ENCODE measurements at places on chromosomes 13 and 19.

DNA sequence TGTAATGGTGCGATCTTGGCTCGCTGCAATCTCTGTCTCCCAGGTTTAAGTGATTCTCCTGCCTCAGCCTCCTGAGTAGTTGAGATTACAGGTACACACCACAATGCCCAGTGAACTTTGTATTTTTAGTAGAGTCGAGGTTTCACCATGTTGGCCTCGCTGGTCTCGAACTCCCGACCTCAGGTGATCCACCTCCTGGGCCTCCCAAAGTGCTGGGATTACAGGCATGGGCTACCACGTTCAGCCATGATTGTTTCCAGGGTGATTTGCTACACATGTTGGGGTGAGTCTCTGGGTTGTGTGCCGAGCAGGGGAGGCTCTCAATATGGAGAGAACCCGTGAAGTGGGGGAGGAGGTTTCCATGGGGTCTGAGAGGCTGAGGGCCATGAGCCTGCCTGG, 24.8 kb upstream of the CEACAM21 start:
- no peak for DNase-seq

GRCh38 chr13:74586847-74587246, 452.6 kb upstream of the KLF12 start:
- no peak for DNase-seq

DNA sequence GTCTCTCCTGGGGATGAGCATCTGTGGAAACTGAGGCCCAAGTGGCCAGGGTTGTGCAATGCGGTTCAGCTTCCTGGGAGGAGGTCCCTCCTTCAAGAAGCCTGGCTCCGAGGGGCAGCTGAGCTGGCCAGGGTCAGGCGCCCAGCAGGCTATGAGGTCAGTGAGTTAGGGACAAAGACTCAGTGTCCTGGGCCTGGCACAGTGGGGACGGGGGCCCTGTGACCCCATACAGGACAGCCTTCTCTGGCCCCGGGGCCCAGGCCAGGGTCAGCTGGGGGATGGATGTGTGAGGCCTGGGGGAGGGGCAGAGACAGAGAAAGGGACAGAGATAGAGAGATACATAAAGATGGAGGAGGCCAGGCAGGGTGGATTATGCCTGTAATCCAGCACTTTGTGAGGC, 3.0 kb upstream of the IL12RB1 start:
- no peak for DNase-seq

DNA sequence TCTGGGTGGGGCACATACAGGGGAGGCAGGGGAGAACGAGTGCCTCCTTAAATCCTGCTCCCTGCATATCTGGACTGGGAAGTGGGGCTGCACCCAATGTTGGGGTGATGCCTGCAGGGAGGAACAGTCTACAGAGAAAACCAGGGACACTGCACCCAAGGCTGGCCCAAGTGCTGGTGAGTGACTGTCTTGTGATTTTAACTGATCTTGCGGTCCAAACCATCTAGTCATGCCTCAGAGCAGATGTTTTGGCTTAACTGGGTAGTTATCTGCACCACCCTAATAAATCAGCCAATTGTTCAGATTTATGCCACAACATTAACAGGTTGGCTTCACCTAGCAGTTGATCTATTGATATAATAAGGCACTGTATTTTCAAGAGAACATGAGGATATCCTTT, 219.2 kb upstream of the IRS2 start:
- DNase-seq, result no peak

- no peak for DNase-seq
Measured at GRCh38 chr19:38773469-38774177, at the start of gene LGALS7. TSS of gene LGALS7 (minus strand) at chr19:38773517. CDS start at chr19:38773492, 25 bp downstream.

DNA sequence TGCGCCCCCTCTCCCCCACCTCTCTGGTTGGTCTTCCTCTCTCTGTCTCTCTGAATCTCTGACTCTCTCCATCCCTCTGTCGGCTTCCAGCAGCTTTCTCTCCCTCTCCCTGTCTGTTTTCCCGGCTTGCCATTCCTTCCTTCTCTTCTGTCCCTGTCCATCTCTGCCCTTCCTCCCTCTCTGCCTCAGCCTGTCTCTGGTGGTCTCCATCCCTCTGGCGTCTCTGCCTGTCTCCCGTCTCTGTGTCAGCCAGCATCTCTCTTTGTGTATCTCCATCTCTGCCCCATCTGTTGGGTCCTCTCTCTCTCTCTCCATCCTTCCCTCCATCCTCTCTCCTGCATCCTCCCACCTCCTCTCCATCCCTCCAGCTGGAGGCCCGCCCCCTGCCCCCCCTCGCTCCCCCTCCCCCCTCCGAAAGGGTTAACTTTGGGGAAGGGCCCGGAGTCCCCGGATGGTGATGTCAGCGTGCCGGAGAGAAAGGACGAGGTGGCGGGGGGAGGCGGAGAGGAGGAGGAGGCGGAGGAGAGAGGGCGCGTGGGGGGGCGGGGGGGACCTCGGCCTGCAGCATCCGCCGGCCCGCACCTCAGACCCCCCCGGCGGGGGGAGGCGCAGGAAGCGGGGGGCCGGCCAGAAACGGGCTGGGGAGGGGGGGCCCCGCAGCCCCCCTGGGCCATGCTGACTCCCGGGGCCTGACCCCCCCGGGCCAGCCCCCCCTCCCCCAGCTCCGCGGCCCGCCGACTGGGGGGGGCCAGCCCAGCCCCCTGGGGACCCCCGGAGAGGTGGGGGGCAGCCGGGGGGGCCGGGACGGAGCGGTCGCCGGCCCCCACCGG, at the start of gene BRSK1:
TSS of gene BRSK1 (plus strand) at position 450 of the 830 bp plus-strand sequence. CDS start 446 bp downstream, outside the sequence.
- peak; percentile 45 for DNase-seq

DNA sequence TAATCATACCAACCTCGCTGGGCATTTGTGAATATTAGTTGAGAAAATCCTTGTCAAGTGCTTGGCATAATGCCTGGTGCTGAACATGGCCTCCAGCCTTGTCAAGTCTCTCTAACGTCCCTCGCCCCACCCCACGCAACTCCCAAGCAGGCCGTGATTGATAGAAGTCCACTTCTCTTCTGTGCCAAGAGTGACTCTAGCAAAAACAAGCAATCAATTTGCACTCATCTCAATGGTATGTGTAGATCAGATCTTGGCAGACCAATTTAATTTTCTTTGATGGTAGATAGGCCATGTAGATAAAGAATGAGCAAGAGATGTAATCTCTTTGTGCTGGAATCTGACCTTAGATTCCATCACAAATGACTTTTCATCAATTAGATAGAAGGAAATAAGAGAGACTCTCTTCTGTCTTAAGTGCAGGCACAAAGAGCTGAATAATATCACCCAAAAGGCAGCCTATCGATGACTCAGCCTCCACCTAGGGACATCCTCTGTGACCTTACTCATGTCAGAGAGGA, 31.0 kb upstream of the KATNAL1 start:
- no peak for DNase-seq

DNA sequence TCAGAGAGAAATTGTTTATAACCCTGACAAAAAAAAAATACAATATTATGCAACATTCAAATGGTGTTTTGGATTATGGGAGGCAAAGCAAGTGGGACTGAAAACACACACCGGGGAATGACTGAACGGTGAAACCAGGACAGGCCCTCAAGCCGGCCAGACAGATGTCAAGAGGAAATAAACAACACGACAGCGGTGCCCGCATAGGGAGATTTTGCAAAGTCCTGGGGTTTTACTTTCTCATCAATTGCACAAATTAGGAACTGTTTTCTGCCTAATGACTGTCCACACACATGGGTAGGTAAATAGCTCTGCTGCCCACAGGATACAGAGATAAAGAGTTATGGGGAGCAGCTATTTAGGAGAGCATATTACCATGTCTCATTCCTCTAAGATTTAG, 134.5 kb downstream of the IRS2 start:
- no peak for DNase-seq

GRCh38 chr19:10006335-10006708, 4.0 kb downstream of the COL5A3 start:
- no peak for DNase-seq

- peak; percentile 42 for DNase-seq
Measured at GRCh38 chr19:1066748-1067340, at the start of gene ARHGAP45. TSS of gene ARHGAP45 (plus strand) at chr19:1067167. CDS start at chr19:1067406, 239 bp downstream.

DNA sequence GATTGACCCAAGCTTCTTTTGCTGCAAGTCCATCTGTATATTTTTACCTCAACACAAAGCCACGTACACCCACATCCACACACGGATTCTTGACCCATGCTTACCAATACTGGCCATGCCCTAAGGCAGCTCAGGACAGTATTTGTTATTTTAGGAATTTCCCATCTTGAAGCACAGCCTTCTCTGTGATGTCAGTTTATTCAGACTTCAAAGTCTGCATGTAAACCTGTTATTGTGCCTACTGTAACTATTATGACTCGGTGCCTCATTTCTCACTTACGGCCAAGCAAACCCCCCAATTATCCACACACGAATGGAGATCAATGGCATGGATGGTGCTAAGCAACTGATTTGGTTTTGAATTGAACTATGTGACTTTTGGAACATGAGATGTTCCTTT, 17.5 kb downstream of the CLDN10 start:
- DNase-seq, result no peak

DNA sequence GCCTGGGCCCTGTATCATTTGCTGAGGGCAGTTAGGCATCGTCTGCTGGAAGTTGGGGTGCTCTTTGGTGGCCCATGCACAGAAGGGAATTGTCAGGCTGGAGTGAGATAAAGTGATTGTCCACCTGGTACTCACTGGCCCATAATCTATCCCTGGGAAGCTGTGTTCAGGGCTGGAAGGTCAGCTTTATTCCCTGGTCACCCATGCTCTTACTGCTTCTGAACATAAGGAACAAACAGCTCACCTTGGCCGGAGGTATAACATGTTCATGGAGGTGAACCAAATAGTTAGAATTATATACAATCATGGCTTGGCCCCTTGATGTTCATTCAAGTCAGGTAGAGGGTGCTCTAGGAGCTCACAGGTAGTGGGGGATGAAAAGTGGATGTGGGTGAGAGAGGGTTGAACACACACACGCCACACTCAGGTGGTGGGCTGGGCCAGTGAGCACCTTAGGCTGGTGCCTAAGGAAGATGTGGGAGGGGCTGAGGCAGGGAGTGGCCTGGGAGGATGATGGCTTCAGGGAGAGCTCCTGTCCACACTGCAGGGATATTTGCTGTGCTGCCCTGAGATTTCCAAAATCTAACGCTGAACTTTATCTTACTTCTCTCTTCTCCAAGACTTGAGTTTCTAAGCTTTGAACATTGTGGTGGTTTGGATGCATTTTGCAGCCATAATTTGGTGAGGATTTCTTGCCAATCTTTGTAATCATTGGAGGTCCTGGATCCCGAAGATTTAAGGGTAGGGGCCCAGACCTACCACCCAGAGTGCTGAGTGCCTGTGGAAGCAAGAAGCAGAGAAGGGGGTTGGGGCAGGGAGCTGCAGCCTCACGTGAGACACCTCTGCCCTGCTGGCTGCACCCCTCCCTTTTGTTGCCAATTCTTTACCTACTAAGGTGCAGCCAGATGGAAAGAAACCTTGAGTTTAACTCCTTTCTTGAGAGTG, 420.6 kb downstream of the ZNF536 start:
- no peak for DNase-seq

DNA sequence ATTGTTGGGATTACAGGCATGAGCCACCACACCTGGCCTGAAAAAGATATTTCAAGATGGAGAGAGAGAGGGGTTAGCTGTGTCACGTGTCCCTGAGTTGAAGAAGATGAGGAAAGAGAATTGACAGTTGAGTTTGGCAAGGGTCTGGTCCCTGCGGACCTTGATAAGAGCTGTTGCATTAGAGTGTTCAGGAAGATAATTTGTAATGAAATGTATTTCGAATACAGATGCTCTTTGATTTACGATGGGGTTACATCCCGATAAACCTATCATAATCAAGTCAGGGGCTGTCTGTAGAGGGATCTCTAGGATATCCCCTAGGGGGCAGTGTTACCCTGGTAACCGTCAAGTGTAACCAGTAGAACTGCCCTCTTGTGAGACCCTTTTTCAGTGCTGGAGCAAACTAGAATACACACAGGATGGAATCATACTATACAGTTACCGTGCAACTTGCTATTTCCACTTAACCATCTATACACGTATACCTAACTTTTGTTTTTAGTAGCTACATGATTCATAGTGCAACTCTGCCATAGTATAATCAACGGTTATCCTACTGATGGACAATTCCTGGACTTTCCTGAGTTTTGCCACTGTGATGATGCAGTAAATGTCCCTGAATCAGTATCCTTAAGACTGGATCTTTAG, 1.5 kb upstream of the ELOF1 start:
- DNase-seq, result peak; percentile 100

DNA sequence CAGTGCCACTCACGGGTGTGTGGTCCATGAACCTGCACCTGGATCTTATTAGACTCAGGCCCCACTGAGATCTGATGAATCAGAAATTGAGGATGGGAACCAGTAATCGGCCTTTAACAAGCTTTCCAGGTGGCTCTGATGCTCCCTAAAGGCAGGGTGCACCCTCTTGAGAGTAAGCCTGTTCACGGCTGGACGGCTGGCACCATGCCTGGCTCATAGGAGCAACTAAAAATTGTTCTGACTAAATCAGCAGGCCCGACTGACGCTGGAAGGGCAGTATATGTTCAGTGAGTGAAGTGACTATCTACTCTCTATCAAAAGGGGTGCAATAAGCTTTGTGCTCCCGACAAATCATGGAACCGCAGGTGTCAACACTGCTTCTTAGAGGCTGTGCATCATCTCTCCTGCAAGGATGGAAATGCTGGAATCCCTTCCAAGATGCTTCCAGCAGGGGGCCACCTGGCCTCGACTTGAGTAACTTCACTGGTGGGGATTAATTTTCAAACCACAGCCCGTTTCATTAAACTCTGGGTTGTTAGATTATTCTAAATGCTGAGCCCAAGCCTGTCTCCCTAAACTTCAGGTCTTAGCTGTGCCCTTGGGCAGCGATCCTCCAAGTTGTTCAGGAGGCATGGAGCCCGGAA, 28.4 kb downstream of the TMTC4 start:
- no peak for DNase-seq

- DNase-seq, result peak; percentile 71
Measured at GRCh38 chr13:102197193-102197592, 204.7 kb downstream of the FGF14 start.

DNA sequence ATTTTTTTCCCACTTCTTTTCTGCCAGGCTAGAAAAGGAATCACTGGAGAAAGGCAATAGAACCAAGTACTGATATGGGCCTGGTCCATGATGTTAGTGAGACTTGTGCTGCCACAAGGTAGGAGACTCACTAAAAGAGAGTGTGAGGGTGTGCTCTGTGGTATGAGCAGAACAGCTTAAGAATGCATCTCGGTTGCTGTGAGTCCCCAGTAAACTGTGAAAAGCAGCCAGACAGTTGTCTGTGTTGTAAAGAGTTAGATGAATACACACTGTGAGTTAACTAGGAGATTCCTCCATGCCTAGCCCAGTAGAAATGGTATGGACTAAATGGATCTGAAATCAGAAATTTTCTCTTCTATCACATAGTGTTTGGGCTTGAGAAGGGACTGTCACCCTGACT, 1177.3 kb upstream of the MIR17HG start:
- DNase-seq, result no peak

- no peak for DNase-seq
Measured at GRCh38 chr19:16516381-16516780, 20.2 kb downstream of the C19orf44 start.

DNA sequence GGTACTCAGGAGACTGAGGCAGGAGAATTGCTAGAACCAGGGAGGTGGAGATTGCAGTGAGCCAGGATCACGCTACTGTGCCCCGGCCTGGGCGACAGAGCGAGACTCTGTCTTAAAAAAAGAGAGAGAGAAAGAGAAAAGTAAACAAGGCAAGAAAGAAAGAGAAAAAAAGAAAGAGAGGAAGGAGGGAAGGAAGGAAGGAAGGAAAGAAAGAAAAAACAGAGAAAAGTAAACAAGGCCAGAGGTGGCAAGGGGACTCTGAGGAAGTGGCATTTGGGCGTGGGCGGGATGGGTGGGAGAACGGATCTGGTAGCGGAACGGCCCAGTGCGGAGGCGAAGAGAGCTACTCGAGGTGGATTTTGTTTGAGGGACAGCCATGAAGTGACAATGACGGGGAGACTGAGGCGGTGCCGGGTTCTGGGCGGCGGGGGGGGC, 7.5 kb upstream of the ARRDC2 start:
- no peak for DNase-seq
